ENCODE measurements at places on chromosomes 2 and 18.

DNA sequence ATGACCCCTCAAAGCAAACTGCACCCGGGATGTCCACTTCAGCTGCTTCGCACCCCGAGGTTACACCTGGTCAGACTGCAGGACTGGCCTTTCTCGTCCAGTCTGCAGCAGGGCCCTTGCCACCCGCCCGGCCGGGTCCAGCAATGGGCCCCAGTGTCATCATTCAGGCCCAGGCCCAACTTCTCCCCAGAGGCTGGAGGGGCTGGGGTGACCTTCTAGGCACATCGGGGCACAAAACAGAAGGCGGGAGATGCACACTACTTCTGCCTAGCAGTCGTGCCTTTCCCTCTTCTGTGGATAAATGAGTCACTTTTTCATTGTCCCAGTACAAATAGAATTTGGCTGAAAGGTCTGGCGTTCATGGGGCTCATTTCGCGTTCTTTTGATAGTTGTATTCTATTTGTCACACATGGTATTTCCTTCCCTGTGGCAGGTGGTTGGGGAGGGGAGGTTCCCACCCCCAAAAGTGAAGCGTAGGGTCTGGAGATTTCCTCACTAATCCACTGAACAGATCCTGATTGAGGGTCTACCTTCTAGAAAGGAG is 56.9 kb upstream of the ID2 start:
- no peak for DNase-seq

DNA sequence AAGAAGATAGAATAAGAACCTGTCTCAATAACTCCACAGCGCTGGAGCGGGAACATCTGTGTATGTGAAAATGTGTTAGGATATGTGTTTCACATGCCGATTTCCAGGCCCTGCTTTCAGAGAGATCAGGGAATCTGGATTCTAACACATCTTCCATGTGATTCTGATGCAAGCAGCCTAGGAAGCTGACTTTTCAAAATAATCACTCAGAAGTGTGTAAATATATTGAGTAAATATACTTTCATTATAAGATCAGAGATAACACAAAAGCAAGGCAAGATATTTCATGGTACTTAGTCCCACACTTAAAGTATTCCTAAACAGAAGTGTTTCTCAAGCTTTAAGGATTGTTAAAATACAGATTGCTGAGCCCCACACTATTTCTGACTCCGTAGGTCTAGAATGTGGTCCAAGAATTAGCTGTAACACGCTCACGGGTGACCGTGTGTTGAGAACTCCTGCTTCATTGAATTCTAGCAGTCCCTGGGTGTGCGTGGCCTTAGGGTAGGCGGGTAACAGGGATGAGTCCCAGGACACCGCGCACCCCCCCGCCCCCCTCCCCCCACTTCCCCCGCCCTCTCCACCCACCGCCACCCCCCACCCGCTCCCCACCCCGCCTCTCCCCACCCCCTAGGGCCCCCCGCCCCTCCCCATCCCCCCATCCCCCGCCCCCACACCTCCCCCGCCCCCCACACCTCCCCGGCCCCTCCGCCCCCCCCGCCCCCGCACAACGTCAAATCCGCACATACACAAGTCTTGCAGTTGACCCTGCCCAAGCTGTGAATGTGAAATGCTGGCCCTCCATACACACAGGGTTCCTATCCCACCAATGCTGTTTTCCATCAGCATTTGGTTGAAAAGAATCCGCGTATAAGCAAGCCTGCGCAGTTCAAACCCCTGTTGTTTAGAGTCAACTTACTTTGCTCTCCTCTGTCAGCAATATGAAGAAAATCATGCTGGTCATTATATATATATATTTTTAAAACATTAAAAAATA is 94.2 kb upstream of the SLC39A10 start:
- DNase-seq: no peak

GRCh38 chr2:49827366-49827765 is 673.1 kb upstream of the FSHR start:
- DNase-seq: no peak

DNA sequence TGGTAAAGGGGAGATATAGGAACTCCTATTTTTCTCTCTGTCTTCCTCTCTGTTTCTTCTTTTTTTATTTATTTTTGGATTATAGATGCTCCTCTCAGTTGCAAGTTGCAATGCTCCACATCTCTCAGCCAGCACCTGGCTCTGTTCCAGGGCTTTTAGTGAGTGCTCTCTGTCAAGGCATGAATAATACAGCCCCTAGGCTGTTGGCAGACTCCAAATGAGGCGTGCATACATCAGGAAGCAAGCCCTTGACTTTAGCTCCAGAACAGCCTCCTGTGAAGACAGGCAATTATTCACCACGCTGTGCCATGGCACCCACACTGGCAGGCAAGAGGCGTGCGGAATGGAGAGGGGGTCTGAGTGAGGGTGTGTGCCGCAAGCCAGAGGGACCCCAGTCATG is 228.1 kb upstream of the PXDN start:
- DNase-seq: peak; percentile 99

- DNase-seq: no peak
Measured at GRCh38 chr2:172440795-172441194, 13.4 kb downstream of the ITGA6 start.

DNA sequence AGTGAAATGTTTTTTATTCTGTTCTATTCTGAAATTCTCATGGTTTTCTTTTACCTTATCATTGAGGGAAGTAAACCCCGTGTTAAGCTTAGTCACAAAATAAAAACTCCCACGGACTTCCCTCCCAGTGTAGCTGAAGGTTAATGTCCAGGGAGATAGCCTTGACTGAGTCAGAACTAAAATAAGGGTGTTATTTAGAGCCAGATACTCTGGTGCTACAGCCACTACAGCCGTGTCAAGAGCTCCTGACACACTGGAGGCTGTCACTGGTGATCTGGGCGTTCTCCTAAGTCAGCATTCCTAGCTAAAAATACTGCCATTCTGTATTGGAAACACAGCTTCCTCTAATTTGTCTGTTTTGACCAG is 82.0 kb upstream of the RANBP2 start:
- DNase-seq: peak; percentile 46

GRCh38 chr2:120520929-120521912 is 175.3 kb downstream of the INHBB start:
- peak; percentile 68 for DNase-seq

DNA sequence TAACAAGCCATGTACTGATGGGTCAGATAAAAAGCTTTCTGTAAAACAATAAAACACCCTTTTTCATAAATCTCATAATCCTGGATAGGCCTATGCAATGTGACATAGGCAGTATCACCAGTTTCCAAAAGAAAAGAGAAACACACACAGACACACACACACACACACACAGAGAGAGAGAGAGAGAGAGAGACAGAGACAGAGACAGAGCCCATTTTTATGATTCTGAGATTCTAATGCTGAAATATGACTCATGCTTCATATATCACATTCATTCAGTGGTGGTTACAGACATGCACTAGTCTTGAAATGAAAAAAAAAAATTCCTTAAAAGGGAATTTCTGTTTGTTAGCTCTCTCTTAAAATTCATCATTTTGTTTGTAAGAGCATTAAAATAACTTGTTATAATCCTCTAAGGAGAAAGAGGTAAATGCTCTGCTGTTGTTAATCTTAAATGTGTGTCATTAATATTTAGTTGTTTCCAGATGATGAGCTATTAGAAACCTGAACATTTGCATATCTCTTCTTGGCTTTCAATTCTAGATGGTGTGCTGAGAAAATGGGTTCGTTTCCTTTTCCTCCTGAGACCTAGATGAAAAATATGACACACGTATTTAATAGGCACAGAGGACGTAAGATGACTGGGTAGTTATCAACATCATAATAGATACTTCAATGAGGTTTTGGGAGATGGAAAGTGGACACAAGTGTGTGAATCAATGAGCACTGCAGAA is 1598.7 kb upstream of the ACVR2A start:
- no peak for DNase-seq

GRCh38 chr2:207619764-207620203 is 5.4 kb downstream of the METTL21A start:
- no peak for DNase-seq

DNA sequence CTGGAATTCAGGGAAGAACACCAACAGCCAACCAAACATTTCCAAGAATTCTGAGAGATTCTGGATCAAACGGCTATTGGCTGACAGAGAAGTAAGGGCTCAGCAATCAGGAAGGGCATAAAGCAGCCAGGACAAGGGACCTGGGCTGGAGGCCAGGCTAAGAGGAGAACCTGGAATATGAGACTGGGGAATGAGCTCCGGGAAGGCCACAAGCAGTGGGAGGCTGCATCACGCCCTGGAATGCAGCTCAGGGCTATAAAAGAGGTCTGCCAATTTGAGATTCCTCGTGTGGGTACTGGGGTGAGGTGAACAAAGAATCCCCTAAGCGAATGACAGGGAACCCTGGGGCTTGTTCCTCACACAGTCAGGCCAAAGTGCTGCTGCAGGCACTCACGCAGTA is 60.4 kb downstream of the ANO7 start:
- DNase-seq: no peak

GRCh38 chr2:26612522-26613240 is 28.5 kb downstream of the CIB4 start:
- no peak for DNase-seq

DNA sequence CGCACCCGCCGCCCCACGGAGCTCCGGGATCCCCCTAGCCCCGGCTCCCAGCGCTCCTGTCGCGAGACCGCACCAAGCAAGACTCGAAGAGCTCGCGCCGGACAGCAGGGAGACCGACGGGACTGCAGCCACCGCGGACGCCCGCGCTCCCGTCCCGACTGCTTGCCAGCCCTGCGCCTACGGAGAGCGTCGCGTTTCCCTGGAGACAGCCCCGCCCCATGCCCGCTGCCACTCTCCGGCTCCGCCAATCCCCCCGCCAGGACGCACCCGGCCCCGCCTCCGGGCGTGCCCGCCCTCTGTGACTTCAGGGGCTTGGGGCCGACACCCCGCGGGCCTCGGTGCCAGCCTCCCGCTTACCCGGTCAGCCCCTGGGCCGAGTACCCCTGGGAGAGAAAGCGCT is at the start of gene ANKMY1:
TSS of gene ANKMY1 (minus strand) at position 181 of the 400 bp plus-strand sequence. CDS start 653 bp downstream, outside the sequence.
- peak; percentile 77 for DNase-seq

- DNase-seq: peak; percentile 56
Measured at GRCh38 chr2:80086831-80087230, 217.7 kb downstream of the LRRTM1 start.

GRCh38 chr2:53737091-53737490 is 30.5 kb upstream of the CHAC2 start:
- DNase-seq: no peak

DNA sequence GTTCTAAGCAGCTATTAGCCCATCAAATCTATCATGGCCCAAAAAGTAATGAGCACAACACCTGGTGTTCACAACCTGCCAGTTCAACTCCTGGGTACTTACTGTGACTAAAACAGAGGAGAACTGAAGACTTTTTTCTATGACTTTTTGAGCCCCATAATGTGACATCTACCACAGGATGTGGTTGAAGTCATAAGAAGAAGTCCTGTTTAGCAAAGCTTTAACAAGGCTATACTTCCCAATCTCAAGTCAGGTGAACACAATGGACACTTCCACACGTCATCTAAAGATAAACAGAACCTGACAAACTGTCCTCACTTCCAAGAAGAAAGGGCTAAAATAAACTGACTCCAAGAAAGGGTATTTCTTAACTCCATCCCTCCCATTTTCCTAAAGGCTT is 138.8 kb downstream of the ATAD2B start:
- no peak for DNase-seq

DNA sequence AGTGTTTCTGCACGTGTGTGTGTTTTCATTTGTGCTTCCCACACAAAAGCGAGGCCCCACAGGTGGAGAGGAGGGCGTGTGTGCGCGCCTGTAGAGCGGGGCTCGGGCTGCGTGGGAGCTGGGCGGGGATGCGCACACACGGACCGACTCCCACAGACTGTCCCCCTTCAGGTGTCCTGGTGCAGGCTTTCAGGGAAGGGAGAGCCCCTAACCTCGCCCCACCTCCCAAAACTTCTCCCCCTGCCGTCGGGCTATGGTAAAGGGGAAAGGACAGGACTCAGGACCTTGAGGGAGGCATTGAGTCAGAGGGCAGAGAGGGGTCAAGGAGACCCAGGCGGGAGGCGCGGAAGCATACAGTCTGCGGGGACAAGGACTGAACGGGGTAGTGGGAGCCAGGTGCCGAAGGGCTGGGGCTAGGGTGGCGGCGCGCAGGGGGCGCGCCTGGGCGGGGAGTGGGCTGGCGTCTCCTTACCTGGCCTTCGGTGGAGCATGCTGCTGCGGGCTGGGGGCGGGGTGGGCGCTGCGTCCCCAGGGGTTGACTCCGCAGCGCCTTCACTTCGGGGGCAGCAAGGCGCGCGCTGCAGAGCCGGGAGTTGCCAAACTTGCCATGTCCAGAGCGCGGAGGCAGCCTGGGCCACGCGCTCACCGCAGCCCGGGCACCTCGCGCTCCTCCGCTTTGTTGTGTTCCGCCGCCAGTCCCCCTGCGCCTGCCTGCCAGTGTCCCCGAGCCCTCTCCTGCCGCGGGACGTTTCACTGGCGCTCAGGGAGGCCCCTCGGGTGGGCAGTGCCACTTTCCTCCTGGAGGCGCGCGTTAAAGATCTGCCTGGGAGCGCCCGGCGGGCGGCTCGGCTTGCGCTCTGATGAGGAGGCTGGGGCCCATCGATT is 302.0 kb downstream of the NCKAP5 start:
- no peak for DNase-seq

DNA sequence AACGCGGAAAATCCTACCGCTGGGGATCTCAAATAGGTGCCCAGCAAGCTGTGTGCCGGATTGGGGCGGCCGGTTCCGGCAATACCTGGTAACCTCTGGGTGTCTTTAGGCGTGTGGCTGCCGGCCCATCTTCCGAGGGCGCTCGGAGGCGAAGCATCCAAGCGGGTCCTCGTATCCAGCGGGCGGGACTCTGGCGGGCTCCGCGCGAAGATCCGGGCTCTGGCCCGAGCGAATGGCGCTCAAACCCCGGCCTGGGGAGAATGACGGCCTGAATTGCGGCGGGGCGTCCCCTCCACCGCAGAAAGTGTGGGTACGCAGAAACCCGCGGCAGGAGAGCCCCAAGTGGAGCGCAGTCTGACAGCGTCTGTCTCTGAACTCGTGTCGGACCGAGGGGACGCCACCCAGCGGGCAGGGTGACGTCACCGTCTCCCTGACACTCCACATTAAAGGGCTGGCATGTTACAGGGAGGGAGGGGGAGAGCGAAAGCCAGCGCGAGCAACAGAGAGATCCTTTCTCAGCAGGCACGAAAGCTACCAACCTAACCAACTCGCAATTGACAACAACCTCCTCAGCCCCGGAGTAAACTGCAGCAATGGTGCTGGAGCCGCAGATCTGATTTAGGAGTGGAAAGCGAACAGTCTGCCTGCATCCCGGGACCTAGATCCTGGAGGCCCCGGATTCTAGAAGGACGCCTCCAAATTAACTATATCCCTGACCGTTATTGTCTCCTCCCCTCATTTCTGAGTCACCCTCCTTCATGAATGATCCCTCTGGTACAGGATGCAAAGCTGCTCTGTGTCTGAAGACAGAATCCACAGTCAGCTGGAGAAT is at the start of gene SKOR2:
TSS of gene SKOR2 (minus strand) at position 372 of the 832 bp plus-strand sequence. CDS start 2,477 bp downstream, outside the sequence.
- no peak for DNase-seq

- peak; percentile 15 for DNase-seq
Measured at GRCh38 chr2:65686928-65687521, 254.6 kb upstream of the SPRED2 start.

- DNase-seq: no peak
Measured at GRCh38 chr2:24820175-24820513, 26.9 kb downstream of the CENPO start.

- DNase-seq: no peak
Measured at GRCh38 chr18:49486606-49486952, 455 bp downstream of the C18orf32 start.
